ENCODE measurements at places on chromosomes 4 and X.
A peak's percentile ranks its signal among the peaks of the same experiment; 100 is the strongest.

- no peak for DNase-seq
Observed at GRCh38 chrX:106899276-106899675, 3.9 kb downstream of the RIPPLY1 start.

- no peak for DNase-seq
Observed at GRCh38 chr4:105923497-105924238, 28.4 kb downstream of the NPNT start.

- no peak for DNase-seq
Observed at GRCh38 chr4:53068755-53069330, 206.7 kb downstream of the RASL11B start.

DNA sequence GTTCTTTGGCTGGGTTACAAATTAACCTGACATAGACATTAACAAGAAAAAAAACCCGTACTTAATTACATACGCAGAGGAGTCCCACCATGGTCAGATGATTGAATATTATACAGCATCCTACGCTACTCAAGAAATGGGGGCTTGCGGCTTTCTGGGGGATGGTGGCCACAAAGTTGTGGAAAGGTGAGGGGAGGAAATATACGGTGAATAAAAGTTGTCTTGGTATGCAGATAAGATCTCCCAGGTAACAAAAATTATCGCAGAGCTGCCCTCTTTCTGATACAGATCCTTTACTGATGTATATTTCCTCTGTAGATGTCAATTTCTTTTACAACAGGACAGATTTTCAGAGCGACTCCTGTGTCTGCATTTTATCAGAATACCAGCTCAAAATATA is 890 bp downstream of the DCAF16 start:
- peak; percentile 14 for DNase-seq
